ENCODE measurements at places on chromosomes 4 and X.

GRCh38 chr4:140816806-140817510 is 60.8 kb upstream of the TBC1D9 start:
- no peak for DNase-seq

GRCh38 chrX:119252716-119253115 is 16.6 kb downstream of the PGRMC1 start:
- DNase-seq: no peak

GRCh38 chr4:102598762-102599374 is 97.7 kb downstream of the NFKB1 start:
- no peak for DNase-seq

DNA sequence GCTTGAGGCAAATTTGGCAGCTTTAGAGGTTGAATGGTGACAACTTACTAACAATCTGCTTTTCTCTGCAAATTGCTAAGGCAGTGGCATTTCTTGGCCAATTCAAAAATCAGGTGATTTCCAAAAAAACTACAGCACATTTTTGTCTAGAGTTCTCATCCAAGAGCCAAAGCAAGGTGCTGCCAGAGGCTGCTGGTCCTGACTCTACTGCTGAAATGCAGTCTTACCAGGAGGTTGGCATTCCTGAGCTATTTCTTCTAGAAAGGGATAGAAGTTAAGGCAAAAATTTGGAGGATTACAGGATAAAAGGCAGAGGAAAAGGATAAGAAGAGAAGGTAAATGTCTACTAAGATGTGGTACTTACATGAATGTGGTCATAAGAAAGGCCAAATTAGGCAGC is 75.6 kb downstream of the COX18 start:
- no peak for DNase-seq

DNA sequence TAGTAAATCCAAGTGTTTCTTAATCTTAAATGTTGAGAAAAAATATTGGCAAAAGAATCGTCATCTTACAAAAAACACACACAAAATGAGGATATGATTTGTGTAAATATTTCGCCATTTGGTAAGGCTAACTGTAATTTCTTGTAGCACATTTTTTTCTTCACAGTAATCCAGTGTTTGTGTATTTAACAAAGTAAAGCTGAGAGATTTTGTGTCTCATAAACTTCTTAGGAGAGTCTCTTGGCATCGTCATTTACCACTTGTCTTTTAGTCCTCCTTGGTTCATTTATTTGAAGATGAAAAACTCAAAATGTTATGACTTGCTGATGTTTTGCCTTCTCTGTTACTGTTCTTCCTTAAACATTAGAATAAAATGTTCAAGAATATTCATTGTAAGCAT is 326.7 kb upstream of the PITX2 start:
- DNase-seq: no peak

- DNase-seq: no peak
Observed at GRCh38 chr4:113781439-113782040, 20.0 kb upstream of the CAMK2D start.

DNA sequence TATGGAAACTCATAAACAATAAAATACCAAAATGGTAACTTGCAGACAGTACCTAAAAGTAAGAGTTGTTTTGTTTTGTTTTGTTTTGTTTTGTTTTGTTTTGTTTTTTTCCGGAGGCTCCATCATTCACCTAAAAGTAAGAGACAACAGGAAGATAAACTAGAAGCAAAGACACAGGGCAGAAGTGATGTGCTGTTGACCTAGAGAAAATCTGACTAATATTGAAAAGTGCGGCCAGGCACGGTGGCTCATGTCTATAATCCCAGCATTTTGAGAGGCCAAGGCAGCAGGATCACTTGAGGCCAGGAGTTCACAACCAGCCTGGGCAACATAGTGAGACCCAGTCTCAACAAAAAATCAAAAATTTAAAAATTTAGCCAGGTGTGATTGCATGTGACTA is 5.6 kb upstream of the CENPC start:
- no peak for DNase-seq

GRCh38 chrX:53155512-53156206 is 61.7 kb downstream of the KANTR start:
- no peak for DNase-seq

GRCh38 chr4:41963105-41963504 is 18.5 kb upstream of the DCAF4L1 start:
- no peak for DNase-seq

- no peak for DNase-seq
Observed at GRCh38 chrX:130688360-130688759, 214.6 kb downstream of the ENOX2 start.

DNA sequence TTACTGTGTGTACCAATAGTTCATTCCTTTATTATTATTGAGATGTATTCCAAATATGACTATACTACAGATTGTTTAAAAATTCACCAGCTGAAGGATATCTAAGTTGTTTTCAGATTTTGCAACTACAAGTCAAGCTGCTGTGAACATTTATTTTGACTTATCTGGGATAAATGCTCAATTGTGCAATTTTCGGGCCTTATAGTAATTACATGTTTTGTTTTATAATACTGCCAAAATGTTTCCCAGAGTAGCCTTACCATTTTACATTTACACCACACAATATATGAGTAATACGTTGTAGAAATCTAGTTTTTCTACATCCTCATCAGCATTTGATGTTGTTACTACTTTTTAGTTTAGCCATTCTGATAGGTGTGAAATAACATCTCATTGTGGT is 179.6 kb downstream of the ANTXR2 start:
- DNase-seq: no peak

DNA sequence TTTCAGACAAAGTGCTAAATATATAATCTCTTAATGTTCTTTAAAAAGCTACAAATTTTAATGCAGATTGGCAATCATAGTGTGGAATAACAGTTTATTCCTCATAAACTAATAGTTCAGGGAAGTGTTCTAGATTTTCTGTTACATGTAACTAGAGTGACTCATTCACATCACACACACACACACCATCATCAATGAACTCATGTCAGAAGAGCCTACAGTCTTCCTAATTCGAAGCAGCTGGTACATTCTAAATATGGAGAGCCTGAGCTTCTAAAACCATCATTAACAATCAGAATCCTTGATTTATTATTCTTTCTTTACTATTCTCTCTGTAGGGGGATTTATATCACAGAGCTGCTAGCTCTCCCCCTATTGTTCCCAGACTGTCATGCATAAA is 49.6 kb downstream of the DKK2 start:
- no peak for DNase-seq

DNA sequence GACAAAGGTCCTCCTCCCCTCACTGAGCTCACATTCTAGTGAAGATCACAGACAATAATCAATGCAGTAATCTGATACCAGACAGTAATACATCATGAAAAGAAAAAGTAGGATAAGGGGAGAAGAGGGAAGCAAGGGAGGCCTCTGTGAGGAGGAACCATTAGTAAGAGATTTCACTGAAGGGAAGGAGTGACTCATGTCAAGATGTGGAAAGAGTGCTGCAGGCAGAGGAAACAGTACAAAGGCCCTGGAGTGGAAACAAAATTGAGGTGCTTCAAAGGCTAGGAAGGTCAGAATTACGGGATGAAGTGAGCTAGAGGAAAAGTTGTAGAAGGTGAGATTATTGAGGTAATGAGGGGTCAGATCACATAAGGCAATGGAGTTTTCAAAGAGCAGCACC is 38.1 kb downstream of the LAMTOR3 start:
- DNase-seq: no peak

GRCh38 chrX:17788956-17789562 is 51.8 kb downstream of the SCML1 start:
- no peak for DNase-seq

DNA sequence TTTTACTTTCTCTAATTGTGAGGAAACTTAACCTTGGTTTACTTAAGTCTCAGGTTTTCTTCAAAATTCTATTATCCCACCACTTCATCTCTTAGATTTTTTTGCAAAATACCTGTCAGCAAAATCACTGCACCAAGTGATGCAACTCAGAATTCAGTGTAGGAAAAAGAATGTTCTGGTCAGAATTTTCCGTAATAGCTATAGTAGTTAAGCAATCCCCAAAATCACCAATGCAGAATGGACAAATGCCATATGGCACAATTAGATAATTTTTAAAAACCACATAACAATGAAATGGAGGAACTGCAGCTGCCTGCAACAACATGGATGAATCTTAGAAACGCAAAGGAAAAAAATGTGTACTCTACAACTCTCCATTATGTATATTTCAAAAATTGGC is 373.1 kb downstream of the NAF1 start:
- no peak for DNase-seq

DNA sequence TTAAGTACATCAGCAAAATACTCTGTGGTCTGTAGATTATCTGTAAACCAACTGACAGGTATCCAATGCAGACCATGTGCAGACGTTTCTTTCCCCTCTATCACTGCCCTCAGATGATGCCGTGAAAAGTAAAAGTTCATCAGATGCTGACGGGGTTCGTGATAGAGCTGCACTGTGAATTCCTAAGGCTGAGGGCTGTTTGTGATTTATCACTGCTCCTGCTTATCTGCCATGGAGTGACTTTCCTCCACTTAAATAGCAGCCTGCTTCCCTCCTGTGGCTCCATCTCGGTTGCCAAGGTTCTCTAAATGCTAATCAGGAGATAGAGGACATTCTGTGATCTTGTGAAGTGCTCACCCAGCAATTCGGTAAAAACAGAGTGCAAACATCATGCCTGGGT is 89.3 kb upstream of the SRD5A3 start:
- DNase-seq: no peak

DNA sequence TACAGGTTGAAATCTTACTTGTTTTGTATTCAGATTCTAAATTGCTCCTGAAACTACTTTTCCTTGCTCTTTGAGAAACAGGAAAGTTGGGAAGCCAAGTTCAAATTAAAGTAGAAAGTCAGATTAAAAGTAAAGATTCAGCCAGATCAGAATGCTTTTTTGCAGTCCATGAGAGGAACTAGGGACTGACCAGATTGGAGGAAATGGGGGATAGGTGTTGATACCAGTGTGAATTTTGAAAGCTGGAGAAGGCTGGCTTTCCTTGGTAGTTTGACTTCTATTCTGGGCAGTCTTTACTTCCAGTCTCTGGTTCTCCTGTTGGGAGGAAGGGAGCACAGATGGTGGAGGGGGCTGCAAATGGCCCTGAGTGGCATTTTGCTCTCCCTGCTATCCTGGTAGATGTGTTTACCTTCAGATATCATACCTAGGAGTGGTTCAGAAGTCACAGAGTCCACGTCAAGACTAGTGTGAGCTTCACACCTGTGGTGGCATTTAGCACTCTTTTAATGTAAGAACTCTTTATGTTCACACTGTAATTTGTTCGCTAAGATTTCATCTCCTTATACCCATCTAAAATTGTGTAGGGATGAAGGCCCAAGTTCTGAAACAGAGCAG is 68.8 kb downstream of the FNIP2 start:
- DNase-seq: no peak

DNA sequence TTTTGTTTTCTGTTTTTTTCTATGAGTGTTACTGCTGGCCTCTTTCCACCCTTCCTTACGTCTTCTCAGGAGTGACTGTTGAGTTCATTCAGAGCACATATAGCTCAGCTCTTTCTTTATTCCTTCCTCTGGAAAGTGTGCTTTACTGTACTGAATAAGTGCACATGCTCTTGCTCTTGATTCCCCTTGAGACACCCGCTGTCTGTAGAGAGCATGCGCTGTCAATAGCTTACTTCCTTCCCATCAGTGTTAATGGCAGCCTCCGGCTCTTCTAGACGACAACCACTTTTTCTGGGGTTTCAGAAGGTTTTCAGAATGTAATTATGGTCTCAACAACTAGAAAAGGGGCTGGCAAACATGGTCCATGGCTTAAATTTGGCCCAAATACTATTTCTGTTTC is 504.9 kb downstream of the C4orf33 start:
- no peak for DNase-seq

- no peak for DNase-seq
Observed at GRCh38 chr4:76987153-76987591, 37.6 kb downstream of the SEPTIN11 start.

DNA sequence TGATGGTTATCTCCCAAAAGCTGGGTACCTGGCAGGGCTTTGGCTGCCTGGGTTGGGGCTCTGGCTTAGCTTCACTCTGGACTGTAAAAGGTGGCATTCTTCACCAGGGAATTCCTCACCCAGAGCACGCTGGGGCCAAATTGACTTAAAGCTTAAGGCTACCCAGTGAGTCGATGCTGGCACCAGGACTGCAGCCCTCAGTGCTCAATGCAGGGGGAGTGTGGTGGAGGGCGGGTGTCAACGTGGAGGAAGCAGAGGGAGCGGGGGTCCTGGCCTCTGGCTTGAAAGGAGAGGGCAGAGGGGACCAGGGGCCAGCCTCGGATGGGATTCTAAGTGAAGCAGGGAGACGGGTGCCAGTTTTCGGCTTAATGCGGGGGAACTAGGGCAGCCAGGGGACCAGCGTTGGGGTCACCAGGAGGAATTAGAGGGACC is 446 bp upstream of the FAM50A start:
- DNase-seq: no peak

DNA sequence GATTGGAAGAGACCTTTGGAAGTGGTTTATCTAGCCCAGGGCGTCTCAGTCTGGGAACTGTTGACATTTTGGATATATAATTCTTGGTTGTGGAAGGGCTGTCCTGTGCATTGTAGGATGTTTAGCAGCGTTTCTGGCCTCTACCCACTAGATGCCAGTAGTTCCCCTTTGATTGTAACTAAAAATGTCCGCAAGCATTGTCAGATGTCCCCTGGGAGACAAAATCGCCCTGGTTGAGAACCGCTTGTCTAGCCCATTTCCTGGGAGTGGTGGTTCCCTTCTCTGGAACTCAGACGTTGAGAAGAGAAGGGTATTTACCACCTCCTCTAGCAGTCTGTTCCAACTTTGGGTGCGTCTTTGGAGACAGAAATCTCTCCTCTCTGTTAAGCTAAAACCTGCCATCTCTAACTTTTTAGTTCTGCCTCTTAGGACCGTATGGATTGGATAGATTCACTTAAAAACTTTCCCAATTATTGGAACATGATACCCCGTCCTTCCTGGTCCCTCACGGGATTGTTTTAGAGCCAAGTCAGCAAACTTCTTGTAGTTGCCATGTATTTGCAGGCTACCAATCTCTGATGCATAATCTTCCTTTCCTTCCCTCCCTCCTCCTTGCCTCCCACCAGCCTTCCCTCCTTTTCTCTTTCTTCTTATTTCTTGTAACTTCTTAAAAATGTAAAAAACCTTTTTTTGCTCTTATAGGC is 13.9 kb downstream of the TMEM165 start:
- no peak for DNase-seq

GRCh38 chr4:128974136-128974581 is 119.2 kb downstream of the SCLT1 start:
- DNase-seq: no peak

- no peak for DNase-seq
Observed at GRCh38 chr4:10753336-10753735, 68.8 kb upstream of the CLNK start.

- DNase-seq: no peak
Observed at GRCh38 chr4:85970535-85970934, 389.3 kb downstream of the MAPK10 start.
